ENCODE measurements at places on chromosomes 2 and 18. TPM values are rescaled to one million over a fixed set of nuclear protein-coding genes. Genes with fewer than 3 reads are reported as not detected.

CFC1 gene
- not detected for total RNA-seq

- DNase-seq: no peak
Measured at GRCh38 chr2:43560231-43560547, 35.6 kb downstream of the THADA start.

- no peak for DNase-seq
Measured at GRCh38 chr18:75612456-75612855, 185.0 kb upstream of the SMIM21 start.

GRCh38 chr2:231935207-231935524, 9.0 kb upstream of the NPPC start:
- DNase-seq: no peak

GRCh38 chr2:239522002-239522739, 121.4 kb upstream of the HDAC4 start:
- no peak for DNase-seq

GRCh38 chr2:158808426-158808825, 13.3 kb downstream of the DAPL1 start:
- no peak for DNase-seq

All from dermis blood vessel endothelial cell (primary cell).